GM06990 (cell line): ENCODE measurements at places on chromosomes 3 and 15.

- DNase-seq: no peak
These were observed 128.8 kb upstream of the PRR23C start for GRCh38 chr3:139173372-139174108.

- DNase-seq: no peak
These were observed 483.1 kb downstream of the NAALADL2 start for GRCh38 chr3:175342196-175342595.

- DNase-seq: no peak
These were observed 549.5 kb upstream of the GOLIM4 start for GRCh38 chr3:168645180-168645579.

- DNase-seq: no peak
These were observed 10.2 kb upstream of the LACTB start for GRCh38 chr15:63111481-63111880.

GRCh38 chr15:47669221-47669620 lies 48.1 kb upstream of the SEMA6D start:
- DNase-seq: no peak

DNA sequence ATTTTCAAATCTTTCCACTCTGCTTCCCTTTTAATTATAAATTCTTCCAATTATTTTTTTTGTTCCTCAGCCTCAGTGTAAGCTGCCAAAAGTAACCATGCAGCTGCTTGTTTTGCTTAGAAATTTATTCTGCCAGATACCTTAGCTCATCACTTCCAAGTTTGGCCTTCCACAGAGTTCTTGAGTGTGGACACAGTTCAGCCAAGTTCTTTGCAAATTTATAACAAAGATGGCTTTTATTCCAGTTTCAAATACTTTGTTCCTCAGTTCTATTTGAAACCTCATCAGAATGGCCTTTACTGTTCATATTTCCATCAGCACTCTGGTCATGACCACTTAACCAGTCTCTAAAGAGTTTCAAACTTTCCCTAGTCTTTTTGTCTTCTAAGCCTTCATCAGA lies 10.3 kb downstream of the RTP1 start:
- DNase-seq: no peak

DNA sequence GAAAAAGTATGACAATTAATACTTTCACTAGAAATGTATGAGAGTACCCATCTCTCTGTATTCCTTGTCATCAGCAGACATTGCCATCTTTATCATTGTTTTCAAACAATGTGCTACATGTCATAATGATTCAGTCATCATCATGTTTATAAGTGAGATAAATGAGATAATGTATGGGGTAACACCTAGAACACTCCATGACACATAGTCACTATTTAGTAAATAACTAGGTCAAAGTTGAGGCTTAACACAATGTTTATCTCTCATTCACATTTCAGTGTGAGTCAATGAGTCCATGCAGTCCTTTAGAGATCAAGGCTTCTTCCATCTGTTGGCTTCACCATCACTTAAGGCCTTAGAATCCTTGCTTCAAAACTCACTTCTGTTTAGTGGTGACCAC lies 70.0 kb downstream of the NLGN1 start:
- no peak for DNase-seq

GRCh38 chr3:107103786-107104185 lies 273.5 kb upstream of the CCDC54 start:
- no peak for DNase-seq

DNA sequence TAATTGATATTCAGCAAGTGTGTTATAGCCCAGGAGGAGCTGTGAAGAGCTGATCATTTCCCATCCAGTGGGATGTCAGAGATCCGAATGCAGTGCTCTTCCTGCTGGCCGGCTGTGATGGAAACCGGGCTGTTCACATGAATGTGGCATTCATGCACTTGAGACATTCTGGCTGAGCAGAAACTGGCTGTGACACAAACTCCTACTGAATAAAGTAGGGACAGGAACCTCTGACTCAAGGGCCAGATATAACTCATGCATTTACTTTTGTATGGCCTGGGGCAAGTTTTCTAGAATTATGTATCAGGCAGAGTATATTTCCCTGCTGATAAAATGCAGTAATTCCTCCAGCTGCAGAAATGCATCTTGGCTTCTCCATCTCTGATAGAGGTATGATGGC lies 83.4 kb upstream of the FAM3D start:
- no peak for DNase-seq

DNA sequence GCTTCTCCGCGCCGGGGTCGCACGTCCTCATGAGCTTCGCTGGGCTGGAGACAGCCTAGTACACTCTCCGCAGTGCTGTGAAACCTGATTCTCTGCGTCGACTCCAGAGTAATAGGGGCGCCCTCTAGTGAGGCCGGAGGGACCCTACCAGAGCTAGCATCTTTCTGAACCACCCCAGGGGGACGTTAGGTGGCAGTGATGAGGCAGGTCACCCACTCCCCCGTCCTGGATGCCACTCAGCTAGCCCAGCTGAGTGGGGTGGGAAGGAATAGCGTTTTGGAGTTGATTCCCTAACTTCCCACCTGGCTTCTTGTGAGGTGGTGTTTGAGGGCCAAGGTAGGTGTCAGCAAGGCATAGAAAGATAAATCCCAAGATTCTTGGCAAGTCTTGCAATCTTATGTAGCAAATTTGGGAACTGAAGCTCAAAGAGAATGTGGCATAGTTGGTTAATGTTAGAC lies 4.0 kb downstream of the DUOXA2 start:
- DNase-seq: peak; percentile 56

DNA sequence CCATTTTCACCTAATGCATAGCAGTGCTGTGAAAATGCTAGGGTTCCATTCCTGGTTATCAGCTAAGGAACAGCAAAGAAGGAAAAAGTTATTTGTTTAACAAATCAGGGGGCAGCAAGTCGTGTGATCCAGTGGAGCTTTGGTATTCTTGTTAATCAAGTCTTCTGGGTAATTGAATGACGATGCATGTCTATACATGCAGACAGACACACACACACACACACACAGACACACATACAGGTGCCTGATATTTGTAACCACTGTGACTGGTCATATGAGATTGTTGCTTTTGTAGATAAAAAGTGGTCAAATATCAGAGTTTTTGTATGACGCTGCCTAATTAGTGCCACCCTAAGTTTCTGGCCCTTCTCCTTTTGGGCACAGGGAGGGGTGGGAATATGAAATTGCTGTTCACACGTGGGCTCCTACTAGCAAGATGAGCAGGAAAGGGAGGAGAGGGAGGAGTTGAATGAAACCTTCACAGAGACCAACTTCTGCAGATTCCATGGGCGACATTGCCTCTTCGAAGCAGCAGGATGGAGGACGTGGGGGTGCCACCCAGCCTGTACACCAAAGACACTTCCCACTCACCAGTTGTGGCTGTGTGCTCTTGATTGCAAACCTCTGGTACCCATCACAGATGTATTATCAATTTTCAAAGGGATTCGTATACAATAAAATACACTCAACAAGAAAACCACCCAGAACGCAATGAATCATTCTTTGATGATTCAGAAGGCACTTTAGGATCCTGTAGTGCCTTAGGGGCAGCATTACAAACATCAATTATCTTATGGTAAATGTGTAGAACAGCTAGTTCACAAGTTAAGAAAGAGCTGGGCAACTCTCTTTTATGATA lies 281.9 kb upstream of the ICE2 start:
- DNase-seq: no peak

GRCh38 chr15:56744701-56745683 lies 11.7 kb upstream of the ZNF280D start:
- no peak for DNase-seq

DNA sequence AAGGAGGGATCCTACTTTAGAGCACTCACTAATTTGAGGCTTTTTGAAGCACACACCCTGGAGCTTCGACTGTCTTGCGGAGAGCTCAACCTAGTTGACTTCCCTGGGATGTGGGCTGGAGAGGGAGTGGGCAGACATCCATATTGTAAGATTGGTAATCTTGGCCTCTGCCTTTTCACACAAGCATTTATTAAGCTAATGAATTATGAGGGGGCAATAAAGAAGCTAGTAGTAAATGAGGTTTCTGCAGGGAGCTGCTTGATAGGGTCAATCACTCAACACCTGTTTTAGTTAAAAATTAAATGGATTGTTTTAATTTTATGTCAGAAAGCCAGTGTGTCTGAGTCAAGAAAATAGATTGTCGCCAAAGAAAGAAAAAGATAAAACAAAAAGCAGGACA lies 76.3 kb downstream of the PDZRN3 start:
- DNase-seq: no peak

GRCh38 chr3:179452176-179452564 lies 900 bp upstream of the GNB4 start:
- no peak for DNase-seq

DNA sequence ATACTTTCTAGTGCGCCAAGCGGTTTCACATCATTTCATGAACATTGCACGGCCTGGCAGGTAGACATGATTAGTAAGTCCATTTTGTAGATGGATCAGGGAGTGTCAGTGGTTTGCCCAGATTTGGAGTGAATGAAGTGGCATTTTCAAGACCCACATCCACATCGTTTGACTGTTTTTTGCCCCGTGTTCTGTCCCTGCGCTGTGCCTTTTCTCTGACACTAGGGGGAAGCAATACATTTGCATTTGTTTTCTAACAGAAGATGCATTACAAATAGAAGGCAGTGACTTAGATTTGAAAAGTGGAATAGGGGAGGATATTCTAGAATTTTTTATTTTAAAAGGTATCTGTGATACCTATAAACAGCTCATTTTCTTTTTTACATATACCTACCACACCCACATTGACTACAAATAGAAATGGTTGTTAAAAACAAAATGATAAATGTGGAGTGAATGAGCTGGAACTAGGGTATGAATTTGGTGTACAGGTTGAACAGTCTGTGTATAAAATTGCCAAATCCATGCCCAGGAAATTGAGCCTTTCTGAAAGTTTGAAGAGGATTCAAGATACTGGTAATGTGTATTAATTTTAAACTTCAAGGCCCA lies 98.0 kb downstream of the USP13 start:
- DNase-seq: no peak

GRCh38 chr3:135352213-135352612 lies 557.2 kb downstream of the EPHB1 start:
- DNase-seq: no peak

- DNase-seq: no peak
These were observed 16.1 kb upstream of the C15orf61 start for GRCh38 chr15:67504796-67505195.

DNA sequence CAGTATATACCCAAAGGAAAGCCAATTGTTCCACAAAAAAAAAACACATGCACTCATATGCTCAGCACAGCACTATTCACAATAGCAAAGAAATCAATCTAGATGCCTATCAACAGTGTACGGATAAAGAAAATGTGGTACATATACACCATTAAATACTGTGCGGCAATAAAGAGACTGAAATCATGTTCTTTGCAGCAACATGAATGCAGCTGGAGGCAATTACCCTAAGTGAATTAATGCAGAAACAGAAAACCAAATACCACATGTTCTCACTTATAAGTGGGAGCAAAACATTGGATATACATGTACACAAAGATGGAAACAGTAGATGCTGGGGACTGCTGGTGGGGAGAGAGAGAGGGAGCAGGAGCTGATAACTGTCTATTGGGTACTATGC lies 124.2 kb upstream of the AADACL2 start:
- DNase-seq: no peak

GRCh38 chr3:129958755-129959154 lies 15.8 kb upstream of the TRH start:
- no peak for DNase-seq

DNA sequence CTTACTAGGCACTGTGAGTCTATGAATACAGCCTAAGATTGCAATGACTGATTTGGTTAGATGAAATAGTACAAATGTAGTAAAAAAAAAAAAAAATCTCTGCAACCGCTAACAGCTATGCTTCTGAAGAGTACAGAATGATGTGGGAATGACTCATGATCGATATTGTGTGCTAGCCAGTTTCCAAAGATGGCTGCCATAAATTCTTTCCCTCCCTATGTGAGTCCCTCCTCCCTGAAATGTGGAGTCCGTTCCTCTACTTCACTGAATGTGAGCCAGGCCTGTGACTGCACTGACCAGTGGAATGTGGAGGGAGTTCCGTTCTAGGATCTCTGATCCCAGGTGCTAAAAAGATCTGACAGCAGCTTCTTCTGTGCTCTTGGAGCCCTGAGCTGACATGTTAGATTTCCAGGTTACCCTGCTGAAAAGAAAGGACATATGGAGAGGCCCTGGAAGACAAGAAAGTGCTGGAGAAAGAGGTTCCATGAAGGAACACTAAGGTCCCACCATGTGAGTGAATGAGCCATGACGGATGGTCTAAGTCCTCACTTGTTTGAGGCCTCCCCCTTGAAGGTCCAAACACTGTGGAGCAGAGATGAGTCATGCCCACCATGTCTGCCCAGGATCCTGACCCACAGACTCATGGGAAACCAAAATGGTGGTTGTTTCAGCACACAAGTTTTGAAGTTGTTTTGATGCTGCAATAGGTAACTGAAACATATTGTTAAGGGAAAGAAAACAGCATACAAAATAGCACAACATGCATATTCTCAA lies 46.3 kb downstream of the DGKG start:
- DNase-seq: no peak

- peak; percentile 9 for DNase-seq
These were observed 64.0 kb upstream of the DGKG start for GRCh38 chr3:186425788-186426730.

GRCh38 chr3:70527026-70527425 lies 214.6 kb upstream of the MDFIC2 start:
- DNase-seq: no peak

DNA sequence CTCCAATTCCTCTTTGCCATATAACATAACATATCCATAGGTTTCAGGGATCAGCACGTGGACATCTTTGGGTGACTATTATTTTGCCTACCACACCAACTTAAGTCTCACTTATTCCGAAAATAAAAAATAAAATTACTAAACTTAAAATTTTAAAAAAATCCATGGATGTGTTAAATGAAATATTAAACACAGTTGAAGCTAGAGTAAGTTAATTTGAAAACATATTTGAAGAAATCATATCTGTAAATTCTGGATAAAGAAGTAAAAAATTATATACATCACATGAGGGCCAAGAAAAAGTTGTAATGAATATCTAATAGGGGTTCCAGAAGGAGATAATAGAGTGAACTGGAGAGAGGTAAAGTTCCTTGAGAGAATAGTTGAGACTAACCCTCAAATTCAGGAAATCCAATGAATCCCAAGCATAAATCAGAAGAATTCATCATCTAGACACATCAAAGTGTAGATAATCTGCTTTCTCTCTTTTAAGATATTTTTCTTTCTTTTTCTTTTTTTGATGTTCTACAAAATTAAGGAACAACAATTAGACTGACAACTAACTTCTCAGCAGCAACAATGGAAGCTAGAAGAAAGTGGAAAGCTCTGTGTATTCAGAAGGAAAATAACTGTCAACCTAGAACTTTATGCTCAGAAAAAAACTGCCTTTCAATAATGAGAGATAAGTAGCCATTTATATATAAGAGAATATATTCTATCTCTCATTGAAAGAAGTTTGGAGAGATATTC lies 147.4 kb downstream of the ABHD5 start:
- DNase-seq: no peak

DNA sequence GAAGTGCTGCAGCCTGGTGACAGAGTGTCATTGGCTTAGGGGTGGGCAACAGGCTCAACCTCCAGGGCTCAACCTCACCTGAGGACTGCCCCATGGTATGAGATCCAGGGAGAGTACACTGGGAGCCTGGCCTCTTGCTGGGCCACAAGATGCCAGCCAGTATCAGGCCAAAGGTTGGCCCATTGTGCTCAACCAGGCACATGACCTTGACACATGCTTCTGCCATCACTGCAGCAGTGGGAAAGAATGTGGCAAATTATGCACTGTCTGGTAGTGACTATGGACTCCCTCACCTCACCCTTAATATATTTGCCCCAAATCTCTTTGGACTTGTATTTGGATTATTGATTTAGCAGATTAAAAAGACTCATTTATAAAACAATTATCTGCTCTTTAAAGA lies 233.9 kb upstream of the GOLGA6L4 start:
- DNase-seq: no peak
